Activated T-helper 17 cell treated with anti-CD3 and anti-CD28 coated beads, Interleukin-2, amount 50 U/mL, for 72 hours (primary cell): ENCODE measurements at places on chromosomes 4 and X.

GRCh38 chrX:83345298-83345697 lies 162.8 kb upstream of the POU3F4 start:
- no peak for ATAC-seq

GRCh38 chr4:166657261-166657660 lies 577.0 kb downstream of the SPOCK3 start:
- ATAC-seq, result no peak

GRCh38 chrX:21721195-21721594 lies 36.7 kb downstream of the SMPX start:
- no peak for ATAC-seq

- no peak for ATAC-seq
Observed at GRCh38 chr4:30028826-30029225, 691.3 kb upstream of the PCDH7 start.

DNA sequence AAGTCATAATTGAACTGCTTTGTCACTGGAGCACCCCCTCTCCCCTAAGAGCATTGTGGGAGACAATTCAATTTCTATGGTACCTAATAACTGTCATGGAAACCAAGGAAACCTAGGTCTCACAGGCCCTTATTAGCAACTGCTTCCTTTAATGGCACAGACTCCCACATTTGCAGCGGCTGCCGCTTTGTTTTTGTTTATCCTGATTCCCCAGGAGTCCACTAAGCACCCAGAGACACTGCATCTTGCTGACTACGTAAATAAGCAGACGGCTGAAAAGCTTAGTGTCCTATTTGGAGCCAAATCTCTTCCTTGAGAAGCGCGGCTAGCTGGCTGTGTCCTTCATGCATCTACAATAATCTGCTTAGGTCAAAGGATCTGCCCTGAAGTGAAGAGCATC lies 494.4 kb downstream of the TMA16 start:
- ATAC-seq, result no peak

GRCh38 chr4:144336633-144337032 lies 196.1 kb upstream of the GYPA start:
- no peak for ATAC-seq

DNA sequence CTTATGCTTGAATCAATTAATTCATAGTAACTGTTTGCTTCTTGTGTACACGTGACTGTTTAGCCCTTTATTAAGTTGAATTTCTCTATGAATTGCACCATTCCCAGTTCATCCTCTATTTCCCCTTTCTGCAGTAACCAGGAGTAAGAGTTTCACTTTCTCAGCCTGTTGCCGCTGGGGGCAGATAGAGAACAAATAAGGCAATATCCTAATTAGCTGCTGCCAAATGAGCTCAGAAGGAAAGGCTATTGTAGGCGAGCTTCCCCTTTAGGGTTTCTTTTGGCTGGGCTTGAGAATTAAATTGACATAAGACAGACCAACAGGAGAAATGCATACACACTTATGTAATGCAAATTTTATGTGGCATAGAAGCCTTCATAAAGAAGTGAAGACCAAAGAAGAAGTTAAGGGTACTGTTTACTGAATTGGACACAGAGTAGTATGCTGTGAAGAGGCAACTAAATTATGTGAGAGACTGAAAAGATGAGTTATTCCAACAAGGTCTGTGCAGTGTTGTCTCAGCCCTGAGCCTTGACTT lies 1594.7 kb downstream of the TECRL start:
- no peak for ATAC-seq

- ATAC-seq, result no peak
Observed at GRCh38 chr4:244471-244870, 60.8 kb downstream of the ZNF732 start.

DNA sequence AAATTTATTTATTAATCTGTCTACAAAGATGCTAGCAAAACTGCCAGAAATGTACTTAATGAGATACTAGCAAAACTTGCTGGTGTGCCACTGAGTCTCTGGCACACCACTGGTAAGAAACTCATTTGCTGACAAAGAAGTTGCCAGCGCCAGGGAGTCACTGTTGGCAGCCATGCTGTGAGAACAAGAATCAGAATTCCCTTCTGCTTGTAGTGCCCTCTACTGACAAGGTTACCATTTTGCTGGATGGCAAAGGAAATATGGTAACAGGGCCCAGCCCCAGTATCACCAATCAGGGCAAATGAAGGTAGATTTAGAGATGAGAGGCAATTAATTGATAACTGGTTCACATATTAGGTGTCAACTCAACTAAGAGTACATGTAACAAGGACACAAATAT lies 750.1 kb upstream of the ADGRL3 start:
- no peak for ATAC-seq

DNA sequence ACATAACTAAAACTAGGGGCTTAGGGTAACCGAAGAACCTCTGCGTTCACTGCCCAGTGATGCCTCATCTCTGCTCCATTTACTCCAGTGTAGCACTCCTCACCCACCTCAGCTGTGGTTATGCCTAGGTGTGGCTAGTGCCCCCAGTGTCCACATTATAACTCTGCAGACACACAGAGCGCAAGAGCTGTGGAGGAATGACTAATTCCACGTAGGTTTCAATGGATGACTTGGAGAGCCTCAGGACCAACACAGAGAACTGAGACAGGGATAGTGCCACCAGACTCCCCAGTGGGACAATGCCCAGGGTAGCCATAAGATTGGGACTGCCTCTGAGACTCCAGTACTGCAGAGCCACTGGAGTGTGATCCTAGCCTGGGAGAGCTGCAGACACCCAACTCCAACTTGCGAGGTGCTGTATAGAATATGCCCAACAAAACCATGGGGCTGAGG lies 542.4 kb upstream of the DIPK2B start:
- peak; percentile 86 for ATAC-seq

GRCh38 chr4:38688676-38689355 lies 24.8 kb downstream of the KLF3 start:
- ATAC-seq, result no peak

- peak; percentile 47 for ATAC-seq
Observed at GRCh38 chrX:11908371-11908770, 150.3 kb downstream of the MSL3 start.

- no peak for ATAC-seq
Observed at GRCh38 chrX:86806786-86807185, 658.5 kb downstream of the DACH2 start.

DNA sequence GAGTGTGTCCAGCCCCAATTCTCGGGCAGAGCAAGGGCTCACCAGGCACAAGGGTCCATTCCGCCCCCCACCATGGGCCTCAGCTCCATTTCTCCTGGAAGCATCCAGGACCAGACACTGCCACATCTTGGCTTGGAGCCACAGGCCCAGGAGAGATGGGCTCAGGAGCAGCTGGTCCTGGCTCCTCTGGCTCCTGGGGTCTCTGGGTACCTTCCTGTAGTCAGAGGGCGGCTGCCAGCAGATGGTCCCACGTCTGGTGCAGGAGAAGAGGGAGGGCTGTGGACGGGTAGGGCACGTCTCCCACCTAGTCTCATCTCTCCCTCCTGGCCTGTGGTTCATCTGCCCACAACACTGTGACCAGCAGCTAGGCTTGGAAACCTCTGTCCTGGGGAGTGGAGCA lies 8.0 kb downstream of the ATP2B3 start:
- no peak for ATAC-seq

DNA sequence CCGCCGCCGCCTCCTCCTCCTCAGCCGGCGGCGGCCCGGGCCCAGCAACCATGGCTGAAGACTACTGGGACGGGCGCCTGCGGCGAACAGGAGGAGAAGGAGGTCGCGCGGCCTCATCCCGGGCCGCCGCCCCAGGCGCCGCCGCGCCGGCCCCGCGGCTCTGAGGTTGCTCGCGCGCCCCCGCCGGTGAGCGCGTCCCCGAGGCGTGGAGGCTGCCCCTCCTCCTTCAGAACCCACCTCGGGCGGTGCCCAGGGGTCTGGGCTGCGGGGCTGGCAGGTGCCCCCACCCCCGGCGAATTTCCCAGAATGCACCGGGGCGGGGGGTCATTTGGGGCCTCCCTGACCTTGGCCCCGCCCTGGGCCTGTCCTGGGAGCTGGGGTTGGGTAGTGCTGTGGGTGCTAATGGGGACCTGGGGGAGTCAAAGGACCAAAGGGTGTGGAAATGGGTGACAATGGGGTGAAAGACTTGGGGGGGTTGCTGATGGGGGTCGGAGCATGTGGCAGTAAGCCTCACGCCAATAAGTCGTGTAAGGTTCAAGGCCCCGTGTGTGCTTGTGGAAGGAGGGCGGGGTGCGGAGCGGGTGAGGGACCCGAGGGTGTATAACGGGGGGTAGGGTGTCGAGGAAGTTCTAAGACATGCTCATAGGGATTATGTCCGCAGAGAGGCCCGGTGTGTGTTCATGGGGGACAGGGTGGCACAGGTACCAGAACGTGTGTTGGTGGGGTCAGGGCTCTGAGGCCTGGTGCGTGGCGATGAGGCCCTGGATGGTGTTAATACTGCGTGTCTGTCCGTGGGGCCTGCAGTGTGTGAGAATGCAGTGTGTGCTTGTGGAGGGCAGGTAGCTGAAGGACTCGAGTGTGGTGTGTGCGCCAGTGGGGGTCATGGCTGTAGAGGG lies 687 bp downstream of the CDK16 start:
- no peak for ATAC-seq

DNA sequence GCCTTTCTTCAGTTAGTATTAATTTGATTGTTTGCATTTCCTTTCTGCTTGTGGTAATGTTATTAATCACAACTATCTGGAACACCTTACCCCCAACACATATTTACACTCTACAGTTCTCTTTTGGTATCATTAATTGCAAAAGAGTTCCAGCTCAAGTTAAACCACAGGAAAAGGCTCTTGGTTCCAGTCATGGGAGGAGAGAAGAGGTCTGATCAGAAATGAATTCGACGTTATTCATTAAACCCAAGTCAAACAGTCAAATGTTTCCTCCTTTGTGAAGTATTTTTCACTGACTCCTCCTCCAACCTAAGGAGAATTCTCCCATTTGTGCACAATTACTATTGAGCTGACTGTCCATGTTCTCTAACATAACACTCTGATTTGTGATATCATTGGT lies 91.4 kb downstream of the SLC39A8 start:
- ATAC-seq, result no peak

DNA sequence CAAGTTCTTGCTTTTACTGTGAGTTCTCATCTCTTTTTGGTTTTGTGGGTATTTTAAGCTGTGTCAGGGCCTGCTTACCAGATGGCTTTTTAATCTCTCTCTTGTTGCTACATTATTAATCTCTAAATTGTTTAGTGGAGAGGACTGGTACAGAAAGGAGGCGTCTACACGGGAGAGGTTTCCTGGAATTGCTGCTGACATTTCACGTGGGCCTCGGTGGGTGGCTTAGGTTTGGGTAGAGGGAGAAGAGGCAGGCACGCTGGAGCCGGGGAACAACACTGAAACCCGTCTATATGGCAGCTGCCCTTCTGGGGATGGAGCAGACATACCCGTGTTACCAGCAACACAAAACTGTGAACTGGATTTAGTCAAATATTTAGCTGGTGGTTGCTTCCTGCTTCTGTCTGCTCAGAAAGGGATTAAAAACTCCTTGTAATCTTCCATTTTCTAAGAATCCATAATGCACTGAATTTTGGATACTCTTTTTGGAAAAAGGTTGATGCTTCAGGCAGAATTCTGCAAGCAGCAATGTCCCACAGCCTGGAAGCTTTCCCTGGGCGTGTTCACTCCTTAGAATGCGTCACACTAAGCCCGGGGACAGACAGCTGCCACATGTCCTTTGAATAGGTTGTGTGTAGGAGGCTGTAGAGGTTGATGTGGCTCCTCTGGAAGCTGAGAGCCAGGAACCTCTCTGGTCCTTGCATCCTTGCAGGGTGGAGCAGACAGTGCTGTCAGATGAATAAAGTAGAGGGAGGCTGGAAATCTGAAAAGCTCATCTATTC lies 199.8 kb upstream of the GATB start:
- no peak for ATAC-seq

- no peak for ATAC-seq
Observed at GRCh38 chr4:86948276-86948675, 13.5 kb downstream of the AFF1 start.

GRCh38 chr4:160894809-160895208 lies 1269.0 kb downstream of the FSTL5 start:
- no peak for ATAC-seq

DNA sequence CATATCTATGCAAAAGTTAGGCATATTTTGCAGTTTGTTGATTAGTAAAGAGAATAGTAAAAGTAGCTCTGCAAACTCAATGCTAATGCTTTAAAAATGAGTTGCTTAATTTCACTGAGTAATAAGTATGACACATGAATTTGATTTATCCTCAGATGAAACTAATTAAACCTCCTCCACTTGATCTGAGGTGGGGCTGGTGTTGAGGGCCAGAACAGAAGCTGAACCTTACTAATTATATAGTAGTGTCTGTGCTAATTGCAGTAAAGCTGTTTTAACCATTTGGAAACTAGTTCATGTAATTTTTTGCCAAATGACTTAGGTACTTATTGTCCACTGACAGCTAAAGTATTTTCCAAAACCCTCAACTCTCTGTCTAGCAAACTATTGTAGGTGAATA lies 7.7 kb upstream of the PGAM4 start:
- ATAC-seq, result no peak

DNA sequence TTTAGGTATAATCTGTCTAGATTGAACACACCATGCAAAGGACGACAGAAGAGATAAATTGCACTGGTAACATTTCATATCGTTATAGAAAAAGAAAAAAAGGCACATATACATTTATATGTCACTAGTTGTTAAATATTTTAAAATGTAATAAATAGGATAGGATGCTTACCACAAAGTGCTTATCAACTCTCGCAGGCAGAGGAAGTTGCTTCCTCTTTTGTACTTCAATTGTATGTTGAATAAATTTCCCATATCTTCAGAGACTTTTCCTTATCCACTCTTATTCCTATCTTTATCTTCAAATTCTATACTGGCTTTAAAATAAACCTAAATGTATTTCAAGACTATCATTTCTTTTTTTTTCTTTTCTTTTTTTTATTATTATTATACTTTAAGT lies 163.3 kb upstream of the SPOCK3 start:
- ATAC-seq, result no peak

GRCh38 chr4:186557061-186557460 lies 1.7 kb upstream of the MTNR1A start:
- no peak for ATAC-seq

DNA sequence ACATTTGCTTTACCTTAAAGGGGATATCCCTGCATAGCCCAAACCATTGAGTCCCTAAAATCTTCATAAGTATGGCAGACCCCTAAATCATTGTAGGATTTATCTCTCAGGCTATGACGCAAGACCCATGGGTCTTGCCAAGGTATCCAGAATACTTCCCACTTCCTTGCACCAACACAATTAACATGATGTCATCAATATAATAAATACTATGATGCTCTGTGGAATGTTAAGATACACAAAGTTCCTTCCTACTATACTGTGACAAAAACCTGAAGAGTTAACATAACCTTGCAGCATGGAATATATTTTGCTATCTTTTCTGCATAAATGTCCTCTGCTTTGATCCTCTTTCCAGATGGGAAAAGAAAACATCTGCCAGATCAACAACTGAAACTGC lies 49.9 kb upstream of the TMEM184C start:
- no peak for ATAC-seq

GRCh38 chrX:69149466-69150280 lies 15.6 kb downstream of the PJA1 start:
- ATAC-seq, result no peak
